ENCODE measurements at places on chromosomes 13 and 19. TPM values are rescaled to one million over a fixed set of nuclear protein-coding genes. Genes with fewer than 3 reads are reported as not detected.

The ZNF547 gene
- 4.3 TPM for total RNA-seq

- H3K4me1 ChIP-seq, result no peaks in the 10 kb centered on the region
- no peak overlapping the region for H3K4me3 ChIP-seq
- peak; percentile 48 for DNase-seq
- no peaks in the 10 kb centered on the region for H3K36me3 ChIP-seq
- H3K27ac ChIP-seq, result no peak overlapping the region
- H3K27me3 ChIP-seq, result no peaks in the 10 kb centered on the region
Observed at GRCh38 chr19:17873786-17874757, 2.3 kb downstream of the SLC5A5 start.

DNA sequence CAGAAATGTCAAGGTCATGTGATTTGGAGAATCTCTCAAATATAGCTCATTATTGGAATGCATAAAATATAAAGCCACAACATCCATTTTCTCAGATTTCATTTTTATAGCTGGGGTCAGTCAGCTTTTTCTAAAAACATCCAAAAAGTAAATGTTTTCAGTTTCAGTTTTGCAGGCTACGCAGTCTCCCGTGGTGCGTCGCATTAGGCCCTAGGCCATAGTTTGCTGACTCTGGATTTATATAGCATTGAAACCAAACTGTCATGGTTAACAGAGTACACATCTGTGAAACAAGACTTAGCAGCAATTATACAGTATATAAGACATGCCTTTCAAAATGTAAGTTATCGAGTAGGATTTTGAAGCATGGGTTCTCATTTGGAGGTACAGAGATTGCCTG lies 140.0 kb downstream of the IRS2 start:
- peak overlapping the region; percentile 91 for H3K27ac ChIP-seq
- H3K36me3 ChIP-seq, result no peaks in the 10 kb centered on the region
- no peak for DNase-seq
- peaks cover 14% of the 10 kb centered on the region for H3K4me1 ChIP-seq
- H3K27me3 ChIP-seq, result no peaks in the 10 kb centered on the region

DNA sequence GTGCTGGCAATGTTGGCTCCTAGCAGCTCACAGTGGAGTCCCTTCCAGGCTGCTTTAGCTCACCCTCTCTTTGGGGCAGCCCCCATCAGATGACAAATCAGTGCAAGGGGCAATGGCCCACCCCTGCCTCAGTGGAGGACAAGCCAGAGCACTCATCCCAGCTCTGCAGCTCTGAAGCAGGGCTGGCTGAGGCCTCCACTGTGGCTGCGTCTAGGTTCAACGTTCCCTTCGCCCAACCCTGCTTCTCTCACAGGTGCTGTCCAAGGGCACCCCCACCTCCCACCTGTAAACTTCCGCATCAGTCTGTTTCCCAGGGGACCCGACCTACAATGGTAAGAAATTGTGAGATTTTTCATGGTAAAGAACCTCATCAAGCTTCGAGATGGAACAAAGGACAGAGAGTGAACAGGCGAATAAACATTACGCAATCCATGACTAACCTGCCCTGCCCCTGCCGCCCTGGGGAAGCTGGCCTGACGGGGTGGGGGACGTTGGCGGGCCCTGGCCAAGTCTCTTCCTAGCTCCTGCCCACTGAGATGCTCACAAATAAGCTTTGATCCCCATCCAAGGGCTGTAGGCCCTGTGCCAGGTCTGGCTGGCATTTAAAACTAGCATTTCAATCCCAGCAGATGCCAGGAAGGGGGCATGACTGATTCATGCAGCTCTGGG lies 40.5 kb downstream of the DZIP1 start:
- H3K4me3 ChIP-seq, result peak overlapping the region; percentile 26
- DNase-seq, result peak; percentile 97
- H3K27ac ChIP-seq, result peak overlapping the region; percentile 85
- H3K4me1 ChIP-seq, result peaks cover 56% of the 10 kb centered on the region
- peaks cover 23% of the 10 kb centered on the region for H3K36me3 ChIP-seq

The SMIM44 gene
- not detected for total RNA-seq

DNA sequence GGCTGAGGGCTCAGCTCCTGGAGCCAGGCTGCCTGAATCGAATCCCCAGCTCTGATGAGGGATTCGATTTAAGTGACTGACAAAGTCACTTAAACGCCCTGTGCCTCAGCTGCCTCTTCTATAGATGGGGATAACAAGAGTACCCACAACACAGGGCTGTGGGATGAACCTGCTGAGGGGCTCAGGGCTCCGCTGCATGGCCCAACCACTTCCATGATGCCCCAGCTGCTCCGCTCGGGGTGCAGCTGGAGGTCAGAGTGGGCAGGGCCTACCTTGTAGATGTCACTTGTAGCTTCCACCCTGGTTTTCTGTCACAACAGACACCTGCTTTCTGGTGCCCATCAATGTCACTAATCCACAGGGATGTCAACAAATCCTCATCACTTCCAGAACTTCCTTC lies 39.2 kb downstream of the STK24 start:
- no peaks in the 10 kb centered on the region for H3K27me3 ChIP-seq
- H3K4me1 ChIP-seq, result peaks cover 47% of the 10 kb centered on the region
- no peak overlapping the region for H3K27ac ChIP-seq
- no peak overlapping the region for H3K4me3 ChIP-seq
- no peak for DNase-seq

- H3K36me3 ChIP-seq, result no peaks in the 10 kb centered on the region
- H3K27me3 ChIP-seq, result no peaks in the 10 kb centered on the region
- H3K27ac ChIP-seq, result no peak overlapping the region
- H3K4me3 ChIP-seq, result no peak overlapping the region
- peaks cover 15% of the 10 kb centered on the region for H3K4me1 ChIP-seq
Observed at GRCh38 chr13:24146961-24147569, 13.5 kb upstream of the SPATA13 start.

DNA sequence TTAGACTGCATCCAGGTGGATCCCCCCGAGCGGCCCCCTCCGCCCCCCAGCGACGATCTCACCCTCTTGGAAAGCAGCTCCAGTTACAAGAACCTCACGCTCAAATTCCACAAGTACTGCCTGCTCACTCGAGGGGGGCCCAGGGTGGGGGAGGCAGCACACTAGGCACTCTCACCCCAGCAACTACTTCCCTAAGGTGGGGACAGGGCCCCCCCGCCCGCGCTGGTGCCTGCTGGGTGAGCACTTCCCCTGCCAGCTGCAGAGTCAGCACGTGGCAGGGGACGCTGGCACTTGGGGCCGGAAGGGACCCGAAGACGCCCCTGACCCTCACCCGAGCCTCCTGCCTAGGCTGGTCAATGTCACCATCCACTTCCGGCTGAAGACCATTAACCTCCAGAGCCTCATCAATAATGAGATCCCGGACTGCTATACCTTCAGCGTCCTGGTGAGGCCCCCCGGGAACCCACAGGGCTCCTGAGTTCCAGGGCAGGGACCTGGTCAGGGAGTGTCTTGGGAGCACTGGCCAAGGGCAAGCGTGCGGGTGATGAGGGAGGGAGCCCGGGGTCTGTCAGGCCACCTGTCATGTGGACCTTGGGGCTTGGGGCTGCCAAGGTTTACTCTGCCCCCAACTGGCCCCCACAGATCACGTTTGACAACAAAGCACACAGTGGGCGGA lies 5.2 kb downstream of the MCOLN1 start:
- no peaks in the 10 kb centered on the region for H3K4me1 ChIP-seq
- H3K4me3 ChIP-seq, result no peak overlapping the region
- DNase-seq, result no peak
- no peaks in the 10 kb centered on the region for H3K27me3 ChIP-seq
- no peak overlapping the region for H3K27ac ChIP-seq
- H3K36me3 ChIP-seq, result peaks cover 2% of the 10 kb centered on the region
